ENCODE measurements at places on chromosomes 2 and 18.

GRCh38 chr2:67839242-67839641, 223.6 kb downstream of the C1D start:
- no peak for DNase-seq

DNA sequence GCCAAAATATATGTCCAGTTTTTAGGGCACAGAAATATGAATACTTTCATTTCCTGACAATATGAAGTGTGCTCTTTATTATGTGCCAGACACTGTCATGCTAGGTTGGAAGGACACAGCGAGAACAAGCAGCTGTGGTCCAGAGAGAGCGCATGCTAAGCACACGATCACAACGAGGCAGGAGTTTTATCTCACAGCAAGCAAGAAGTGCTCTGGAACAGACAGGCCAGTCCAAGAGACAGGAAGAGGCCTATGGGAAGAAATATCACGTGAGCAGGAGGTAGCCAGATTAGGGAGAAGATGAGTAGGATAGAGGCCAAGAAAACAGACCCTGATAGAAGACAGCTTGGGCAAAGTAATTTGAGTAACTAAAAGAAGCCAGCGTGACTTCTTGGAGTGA, 135.5 kb upstream of the CAB39 start:
- no peak for DNase-seq

DNA sequence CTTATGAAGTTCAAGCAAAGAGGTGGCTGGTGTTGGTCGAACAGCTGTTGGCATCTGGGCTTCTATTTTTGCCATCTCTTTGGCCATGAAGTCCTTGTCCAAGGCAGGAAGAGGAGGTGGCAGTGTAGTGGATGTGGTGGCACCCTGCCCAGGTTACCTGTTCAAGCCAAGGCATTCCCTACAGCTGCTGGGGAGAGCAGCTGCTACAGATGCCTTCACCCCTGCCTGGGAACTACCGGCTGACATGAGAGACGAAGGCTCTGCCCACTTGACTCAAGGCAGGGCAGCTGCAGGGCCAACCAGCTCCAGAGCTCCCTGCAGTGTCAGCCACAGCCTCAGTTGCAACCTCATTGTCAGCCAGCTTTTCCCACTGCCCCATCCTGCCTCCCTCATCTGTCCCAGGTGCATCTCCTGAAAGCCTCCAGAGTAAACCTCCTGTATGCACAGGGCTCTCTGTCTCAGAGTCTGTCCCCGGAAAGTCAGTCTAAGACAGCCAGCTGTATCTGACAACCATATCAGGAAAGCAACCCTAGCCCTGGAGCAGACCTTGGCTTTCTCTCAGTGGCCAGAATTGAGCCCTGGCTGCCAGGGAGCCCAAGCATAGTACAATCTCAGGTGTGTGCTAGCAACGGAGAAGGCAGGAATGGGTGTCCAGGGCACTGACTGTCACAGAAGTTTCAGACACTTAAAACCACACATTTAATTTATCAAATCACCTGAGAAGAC, 115.9 kb downstream of the RPIA start:
- no peak for DNase-seq

GRCh38 chr2:112092286-112093041, 37.4 kb downstream of the TMEM87B start:
- DNase-seq, result no peak

DNA sequence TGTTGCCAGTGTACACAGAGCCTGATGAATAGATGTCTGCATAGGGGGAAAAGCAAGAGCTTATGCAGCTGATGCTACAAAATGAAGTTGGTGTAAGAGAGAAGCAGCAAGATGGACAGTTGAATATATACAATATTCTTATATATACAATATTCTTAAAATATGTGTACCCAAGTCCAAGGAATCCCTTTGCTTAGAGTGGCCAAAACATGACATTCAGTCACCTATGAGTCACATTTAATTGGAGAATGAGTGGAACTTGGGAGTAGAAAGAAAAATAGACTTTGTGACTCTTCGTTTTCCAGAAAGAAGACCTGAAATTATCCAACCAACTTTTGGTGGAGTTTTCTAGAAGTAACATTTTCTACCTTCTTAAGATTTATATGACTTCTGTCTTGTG, 81.8 kb downstream of the SCN9A start:
- DNase-seq, result no peak

DNA sequence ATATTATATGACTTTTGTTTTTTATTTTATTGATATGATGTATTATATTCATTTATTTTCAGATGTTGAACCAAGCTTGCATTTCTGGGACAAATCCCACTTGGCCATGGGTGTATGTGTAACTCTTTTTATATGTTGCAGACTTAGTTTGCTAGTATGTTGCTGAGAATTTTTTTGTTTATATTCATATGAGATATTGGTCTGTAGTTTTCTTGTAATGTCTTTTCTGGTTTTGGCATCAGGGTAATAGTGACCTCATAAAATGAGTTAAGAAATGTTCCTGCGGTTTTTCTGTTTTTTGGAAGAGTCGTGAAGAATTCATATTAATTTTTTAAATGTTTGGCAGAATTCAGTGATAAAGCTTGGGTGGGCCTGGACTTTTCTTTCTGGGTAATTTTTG, 88.7 kb downstream of the ASB1 start:
- DNase-seq, result no peak

DNA sequence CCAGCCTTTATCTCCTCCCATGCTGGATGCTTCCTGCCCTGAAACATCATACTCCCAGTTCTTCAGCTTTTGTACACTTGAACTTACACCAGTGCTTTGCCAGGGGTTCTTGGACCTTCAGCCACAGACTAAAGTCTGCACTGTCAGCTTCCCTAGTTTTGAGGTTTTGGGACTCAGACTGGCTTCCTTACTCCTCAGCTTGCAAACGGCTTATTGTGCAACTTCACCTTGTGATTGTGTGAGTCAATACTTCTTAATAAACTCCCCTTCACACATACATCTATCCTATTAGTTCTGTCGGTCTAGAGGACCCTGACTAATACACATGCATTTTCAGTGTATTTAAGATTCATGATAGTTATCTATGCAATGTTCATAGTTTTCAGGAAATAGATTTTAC, 35.8 kb upstream of the ZNF804A start:
- DNase-seq, result no peak

DNA sequence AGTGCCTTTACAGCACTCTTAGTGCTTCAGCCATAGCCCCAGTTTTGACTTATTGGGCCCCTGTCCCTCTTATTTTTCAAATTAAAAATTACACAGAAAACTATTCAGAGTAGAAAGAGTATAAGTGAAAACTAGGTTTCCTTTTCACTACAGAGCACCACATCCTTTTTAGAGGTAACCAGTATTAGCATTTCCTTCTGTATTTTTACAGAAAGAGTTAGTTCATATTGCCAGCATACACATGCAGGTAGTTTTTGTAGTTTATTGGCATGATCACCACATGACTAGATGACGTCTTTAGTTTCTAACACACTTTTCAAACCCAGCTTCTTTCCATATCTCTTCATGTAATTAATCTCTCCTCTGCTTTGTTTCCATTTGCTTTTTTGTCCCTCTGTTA, 66.4 kb downstream of the UBE2E3 start:
- no peak for DNase-seq

DNA sequence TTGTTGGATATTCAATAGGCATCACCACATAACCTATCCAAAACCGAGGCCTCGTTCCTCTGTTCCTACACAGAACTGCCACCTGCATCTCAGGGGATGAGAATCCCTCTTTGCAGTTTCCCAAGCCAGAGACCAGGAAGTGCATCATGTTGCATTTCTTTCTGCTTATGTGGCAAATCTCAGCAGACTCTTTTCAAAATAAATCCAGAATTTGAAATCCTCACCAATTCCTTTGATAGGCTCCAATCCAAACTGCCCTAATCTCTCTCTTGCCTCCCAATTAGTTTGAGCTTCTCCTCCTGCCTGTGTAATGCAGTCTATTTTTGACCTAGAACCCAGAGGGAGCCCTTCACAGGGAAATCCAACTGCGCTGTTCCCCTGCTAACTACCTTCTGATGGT, 215.5 kb downstream of the RNF144A start:
- DNase-seq, result no peak

- DNase-seq, result no peak
Measured at GRCh38 chr2:20882466-20883170, 59.7 kb upstream of the LDAH start.

- DNase-seq, result no peak
Measured at GRCh38 chr2:206212673-206213513, 53.2 kb downstream of the EEF1B2 start.

- DNase-seq, result no peak
Measured at GRCh38 chr2:11357428-11357972, 13.1 kb upstream of the ROCK2 start.

GRCh38 chr2:18551169-18551568, 9.3 kb downstream of the RDH14 start:
- no peak for DNase-seq

GRCh38 chr2:112834396-112835037, 2.1 kb downstream of the IL1B start:
- DNase-seq, result no peak

DNA sequence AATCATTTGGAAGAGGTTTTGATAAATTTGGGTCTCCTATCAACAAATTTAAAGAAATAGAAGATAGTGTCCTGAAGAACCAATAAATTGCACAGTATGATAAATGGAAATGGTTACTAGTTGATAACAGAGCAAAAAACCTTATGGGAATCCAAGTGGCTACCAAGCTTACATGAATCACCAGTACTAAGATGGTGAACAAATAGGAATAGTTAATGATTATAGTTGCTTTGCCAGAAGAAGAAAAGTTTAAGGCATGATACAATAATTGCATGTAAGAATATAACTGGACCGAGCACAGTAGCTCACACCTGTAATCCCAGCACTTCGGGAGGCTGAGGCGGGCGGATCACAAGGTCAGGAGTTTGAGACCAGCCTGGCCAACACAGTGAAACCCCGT, 19.6 kb upstream of the INO80D start:
- no peak for DNase-seq

DNA sequence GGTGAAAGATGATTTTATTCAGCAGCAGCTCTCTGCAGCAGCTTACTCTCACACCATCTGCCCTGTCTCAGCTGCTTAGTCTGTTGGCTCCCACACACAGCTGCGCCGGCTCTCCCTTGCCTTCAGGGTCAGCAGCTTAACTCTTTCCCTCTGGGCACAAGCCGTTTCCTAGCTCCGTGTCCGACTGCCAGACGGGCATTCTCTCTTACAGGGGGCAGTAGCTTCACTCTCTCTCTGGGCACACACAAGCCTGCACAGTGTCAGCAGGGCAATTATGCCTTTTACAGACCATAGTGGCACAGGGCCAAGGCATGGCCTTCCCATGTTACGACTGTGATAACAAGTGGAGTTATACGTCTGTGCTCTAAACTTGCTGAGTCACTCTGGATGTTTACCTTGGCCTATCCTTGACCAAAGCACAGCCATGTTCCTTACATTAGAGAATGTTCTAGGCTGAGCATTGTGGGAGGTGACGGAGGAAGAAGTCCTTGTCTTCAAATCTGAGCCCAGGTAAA, 31.7 kb downstream of the PCARE start:
- DNase-seq, result no peak

Measured in stimulated activated CD8-positive, alpha-beta memory T cell treated with anti-CD3 and anti-CD28 coated beads, Interleukin-4, amount 100 ng/mL, for 1 hour (primary cell).